Dorsolateral prefrontal cortex (tissue), 122 donors: ENCODE measurements at places on chromosomes 4 and X. TPM values are rescaled to one million over a fixed set of nuclear protein-coding genes. Genes with fewer than 3 reads are reported as not detected.

The ARMCX6 gene
- 21.1 TPM for total RNA-seq

The CHRDL1 gene
- total RNA-seq: 26.6 TPM

The LIMCH1 gene
- total RNA-seq: 166 TPM

The TLR6 gene
- 4.5 TPM for total RNA-seq

The XAGE1A gene
- not detected for total RNA-seq

The XAGE1B gene
- total RNA-seq: not detected

The IL3RA gene
- 2.5 TPM for total RNA-seq

The PAGE2B gene
- total RNA-seq: not detected

The SPOCK3 gene
- 98.1 TPM for total RNA-seq

The MFAP3L gene
- total RNA-seq: 92.1 TPM

The TECRL gene
- not detected for total RNA-seq

The IBSP gene
- not detected for total RNA-seq

The SASH3 gene
- total RNA-seq: 0.50 TPM
